ENCODE measurements at places on chromosomes 4 and X.
A peak's percentile ranks its signal among the peaks of the same experiment; 100 is the strongest.

- no peak for DNase-seq
Measured at GRCh38 chr4:141524841-141525240, 111.5 kb upstream of the IL15 start.

DNA sequence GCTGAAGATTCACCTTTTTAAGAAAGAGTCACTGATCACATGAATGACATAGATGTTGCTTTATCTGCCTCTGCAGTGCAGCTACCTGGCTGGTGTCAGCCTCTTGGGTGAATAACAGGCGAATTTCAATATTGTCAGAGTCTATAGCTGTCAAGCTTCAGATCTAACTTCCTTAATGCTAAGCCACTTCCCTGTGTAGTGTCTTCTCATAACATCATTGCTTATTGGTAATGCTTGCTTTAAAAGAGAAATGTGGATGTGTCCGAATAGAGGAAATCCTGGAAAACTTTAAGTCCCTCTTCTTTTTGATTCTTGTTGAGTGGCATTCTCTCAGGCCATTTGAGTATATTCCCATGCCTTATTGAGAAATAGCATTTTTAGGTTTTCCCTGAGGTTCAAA lies 7.3 kb upstream of the IGFBP7 start:
- no peak for DNase-seq

DNA sequence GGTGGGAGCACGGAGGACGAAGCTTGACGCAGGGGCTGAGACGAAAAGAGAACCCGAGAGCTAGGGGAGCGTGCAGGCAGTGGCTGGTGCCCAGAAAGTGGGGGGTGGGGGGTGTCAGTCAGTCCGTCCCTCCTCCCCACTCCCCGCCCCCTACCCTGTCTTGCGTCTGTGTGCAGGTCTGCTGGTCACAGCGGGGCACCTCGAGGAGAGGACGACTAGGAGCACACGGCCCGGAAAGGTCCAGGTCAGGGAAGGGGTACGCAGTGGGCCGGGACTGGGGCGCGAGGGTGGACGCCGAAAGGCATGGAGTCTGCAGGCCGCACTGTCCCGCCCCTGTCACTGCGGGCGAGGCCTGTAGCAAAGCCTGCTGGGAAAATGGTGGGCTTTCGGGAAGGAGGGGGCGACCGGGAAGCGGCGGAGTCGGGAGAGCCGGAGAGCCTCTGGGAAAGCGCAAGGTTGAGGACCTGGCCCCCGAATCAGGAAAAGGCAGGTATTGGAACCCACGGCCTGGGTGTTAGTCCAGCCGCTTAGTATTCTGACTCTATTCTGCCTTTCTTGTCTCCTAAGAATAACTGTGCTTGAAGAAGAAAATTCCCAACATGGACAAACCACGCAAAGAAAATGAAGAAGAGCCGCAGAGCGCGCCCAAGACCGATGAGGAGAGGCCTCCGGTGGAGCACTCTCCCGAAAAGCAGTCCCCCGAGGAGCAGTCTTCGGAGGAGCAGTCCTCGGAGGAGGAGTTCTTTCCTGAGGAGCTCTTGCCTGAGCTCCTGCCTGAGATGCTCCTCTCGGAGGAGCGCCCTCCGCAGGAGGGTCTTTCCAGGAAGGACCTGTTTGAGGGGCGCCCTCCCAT lies 769 bp downstream of the TCEAL1 start:
- DNase-seq: peak; percentile 66

DNA sequence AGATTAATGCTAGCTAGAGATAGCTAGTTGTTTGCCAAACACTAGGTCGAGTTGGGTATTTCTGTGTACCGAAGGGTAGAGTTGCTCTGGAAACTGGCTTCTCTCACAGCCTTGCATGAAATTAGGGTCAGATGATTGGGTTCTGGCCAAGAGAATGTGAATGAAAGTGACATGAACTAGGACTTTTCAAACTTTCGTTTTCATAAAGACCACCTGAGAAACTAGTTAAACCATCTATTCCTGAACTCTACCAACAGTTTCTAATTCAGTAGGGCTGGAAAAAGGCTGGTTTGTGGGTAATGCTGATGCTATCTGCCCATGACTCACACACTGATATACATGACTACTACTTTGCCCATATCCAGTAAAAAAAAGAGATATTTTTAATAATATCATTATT lies 157.6 kb downstream of the GASK1B start:
- DNase-seq: peak; percentile 50

- DNase-seq: no peak
Measured at GRCh38 chrX:30313322-30313721, 4.1 kb upstream of the NR0B1 start.

DNA sequence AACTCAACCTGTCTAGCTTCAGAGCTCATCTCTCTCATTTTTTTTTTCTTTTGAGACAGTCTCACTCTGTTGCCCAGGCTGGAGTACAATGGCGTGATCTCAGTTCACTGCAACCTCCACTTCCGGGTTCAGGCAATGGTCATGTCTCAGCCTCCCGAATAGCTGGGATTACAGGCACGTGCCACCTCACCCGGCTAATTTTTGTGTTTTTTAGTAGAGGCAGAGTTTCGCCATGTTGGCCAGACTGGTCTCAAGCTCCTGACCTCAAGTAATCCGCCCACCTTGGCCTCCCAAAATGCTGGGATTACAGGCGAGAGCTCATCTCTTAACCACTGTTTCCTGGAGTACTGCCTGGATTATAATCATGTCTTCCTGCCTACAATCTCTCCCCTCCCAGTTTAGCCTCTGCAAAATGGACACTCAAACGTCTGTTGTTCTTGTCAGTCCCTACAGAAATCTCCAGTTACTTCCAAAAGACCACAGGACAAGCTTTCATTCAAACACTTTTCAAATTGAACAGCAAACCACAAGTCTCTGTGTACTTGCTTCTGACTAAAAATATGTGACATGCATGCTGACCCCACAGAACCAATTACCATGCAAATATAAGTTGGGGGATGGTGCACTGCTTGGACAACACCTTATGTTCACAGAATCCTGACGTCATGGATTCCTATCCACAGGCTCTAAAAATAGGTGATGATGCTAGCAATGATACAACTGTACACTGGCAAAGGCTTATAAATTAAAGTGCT lies 137.2 kb downstream of the SH3KBP1 start:
- DNase-seq: peak; percentile 24

GRCh38 chrX:10681167-10681566 lies 60.8 kb upstream of the MID1 start:
- DNase-seq: no peak

GRCh38 chr4:169741569-169741968 lies 16.2 kb downstream of the HPF1 start:
- no peak for DNase-seq

DNA sequence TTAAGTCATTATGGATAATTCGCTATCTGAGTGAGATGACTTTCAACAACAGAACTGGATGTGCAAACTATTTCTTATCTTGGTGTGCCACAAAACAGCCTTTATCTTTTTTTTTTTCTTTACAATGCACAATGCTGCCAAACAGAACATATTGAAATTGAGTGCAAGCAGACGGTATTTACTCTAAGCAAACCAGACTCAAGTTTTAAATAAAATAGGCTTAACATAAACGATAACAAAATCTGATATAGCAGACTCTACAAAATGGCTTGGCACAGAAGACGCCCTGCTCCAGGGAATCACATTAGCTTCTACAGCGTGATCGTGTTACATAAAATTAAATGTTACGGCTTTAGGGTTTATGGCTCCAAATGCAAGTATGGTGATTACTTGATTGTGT lies 9.6 kb upstream of the STK32B start:
- no peak for DNase-seq

DNA sequence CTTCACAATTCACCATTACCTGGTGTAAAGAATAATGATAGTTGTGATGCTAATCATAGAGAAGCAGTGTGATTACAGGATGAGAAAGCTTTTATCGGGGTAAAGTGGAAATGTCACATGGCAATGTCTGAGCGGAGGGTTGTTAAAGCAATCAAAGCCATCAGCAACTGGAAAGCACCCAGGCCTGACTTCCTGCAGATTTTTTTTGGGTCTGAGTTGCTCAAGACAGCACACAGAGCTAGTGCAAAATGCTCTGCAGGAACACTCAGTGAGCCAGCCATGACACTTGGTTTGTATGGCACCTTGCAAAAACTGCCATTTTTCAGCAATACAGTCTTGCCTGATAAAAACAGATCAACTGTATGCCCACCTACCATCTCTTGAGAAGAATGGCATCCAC lies 152.9 kb downstream of the COL4A6 start:
- no peak for DNase-seq

DNA sequence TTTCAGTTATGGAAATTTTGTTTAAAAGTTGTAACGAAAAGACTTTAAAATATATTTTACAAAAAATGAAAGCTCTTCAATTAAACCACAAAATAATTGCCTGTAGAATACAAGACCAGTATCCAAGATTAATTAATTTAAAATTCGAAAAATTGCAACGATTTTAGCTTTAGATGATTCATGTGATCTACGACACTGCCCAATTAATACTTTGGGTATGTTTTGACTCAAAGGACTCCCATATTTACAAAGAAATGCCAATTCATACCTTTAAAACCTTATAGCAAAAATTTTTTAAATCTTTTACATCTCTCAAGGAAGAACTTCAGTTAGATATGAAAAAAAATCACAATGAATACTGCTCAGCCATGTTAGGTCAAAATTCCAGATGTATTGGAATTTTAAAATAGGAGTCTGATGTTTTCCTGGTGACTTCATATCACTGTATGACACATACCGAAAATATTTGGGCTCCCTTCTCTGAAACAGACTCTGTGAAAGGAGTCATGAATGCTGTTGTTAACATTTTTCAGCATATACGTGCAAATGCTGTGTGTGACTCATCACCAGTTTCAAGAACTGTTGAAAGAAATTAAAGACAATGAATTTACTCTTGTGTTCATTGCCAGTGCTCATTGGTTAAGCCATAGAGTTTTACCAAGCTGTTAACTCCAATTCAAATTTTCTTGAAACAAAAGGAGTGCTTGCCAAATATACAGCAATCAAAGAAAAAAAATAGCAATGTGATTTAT lies 13.8 kb upstream of the SMS start:
- peak; percentile 98 for DNase-seq

DNA sequence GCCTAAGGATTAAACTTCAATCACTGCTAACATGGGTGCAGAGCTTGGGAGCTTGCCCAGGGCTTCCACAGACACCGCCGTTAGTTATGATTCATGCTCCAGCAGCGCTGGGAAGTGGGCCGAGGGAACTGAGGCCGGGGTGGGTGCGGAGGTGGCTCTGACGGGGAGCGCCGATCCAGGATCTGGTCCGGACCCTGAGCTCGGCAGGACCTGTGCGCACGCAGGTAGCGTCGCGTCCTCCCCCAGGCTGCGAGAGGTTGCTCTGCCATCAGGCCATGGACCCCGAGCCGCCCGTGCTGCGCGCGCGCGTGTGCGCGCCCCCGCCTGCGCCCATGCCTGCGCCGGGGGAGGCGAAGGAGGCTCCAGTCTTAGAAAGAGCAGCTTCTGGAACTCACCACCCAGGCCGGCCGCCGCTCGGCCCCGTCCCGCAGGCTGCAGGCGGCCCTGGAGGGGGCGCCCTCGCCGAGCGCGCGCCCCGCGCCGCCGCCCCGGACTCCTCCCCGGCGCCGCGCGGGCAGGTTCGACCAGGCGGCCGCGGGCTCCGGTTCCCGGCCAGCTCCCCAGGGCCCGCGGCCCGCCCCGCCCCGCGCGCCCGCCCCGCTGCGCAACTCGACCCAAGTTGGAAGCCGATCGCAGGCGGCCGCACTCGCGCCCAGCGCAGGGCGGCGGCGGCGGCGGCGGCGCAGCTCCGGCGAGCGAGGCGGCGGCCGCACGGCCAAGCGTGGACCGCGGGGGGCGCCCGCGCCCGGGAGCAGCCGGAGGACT lies 732 bp upstream of the ADRA2C start:
- DNase-seq: peak; percentile 67

DNA sequence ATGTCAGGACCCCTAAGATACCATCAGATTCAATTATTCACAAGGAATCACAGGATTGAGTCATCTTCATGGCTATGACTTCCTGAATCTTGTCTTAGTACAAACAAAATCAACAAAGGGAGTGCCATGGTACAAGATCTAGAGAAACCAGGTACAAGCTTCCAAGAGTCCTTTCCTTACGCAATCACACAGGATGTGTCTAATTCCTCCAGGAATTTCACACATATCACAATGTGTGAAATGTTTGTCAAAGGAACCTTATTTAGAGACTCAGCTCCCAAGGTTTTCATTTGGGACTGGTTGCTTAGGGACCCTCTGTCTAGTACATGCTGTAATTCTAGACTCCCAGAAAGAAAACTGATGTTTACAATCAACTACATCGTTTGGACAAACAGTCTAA lies 83.0 kb downstream of the MAB21L2 start:
- DNase-seq: peak; percentile 86

GRCh38 chr4:118225511-118225910 lies 127.3 kb downstream of the PRSS12 start:
- DNase-seq: no peak

DNA sequence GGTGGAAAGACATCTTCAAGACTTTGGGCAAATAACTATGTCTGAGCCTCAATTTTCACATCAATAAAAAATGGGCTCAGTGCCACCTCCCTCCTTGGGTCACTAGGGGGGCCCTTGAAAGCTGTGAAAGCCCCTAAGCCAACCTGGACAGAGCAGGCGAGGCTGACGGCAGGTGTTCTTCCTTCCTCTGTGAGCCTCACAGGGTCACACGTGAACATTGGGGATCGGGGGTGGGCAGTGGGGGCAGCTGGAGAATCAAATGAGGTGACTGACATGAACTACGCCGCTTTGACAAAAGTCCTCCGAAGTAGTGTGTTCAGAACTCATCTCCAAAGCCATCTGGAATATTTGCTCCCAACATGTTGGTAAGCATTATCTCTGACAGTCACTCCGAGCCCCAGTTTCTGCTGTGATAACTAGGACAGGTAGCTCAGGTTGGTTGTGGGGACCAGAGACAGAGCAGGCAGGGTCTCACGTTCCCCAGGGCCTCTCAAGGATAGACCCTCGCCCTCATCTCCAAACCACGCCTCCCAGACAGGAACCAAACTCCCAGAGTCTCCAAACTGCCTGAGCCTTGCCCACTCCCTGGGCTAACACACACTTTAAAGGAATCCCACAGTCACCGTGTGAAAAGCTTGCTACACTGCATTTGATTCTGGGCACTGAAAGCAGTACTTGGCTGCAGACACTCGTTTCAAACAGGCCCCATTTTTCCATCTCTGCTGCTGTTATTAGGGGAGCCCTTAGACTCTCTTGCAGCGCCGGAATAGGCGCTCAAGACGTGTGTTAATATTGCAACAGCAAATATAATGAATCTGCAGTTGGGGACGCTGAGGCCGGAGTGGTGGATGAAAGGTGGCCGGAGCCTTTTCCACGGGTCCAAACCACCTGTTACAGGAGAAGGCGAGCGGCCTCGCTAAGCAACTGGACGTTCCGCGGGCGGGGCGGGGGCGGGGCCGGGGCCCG lies 717 bp upstream of the WFS1 start:
- peak; percentile 9 for DNase-seq

- DNase-seq: no peak
Measured at GRCh38 chr4:151402145-151402865, 6.7 kb upstream of the FHIP1A start.

- no peak for DNase-seq
Measured at GRCh38 chr4:12615822-12616221, 868.3 kb downstream of the RAB28 start.

DNA sequence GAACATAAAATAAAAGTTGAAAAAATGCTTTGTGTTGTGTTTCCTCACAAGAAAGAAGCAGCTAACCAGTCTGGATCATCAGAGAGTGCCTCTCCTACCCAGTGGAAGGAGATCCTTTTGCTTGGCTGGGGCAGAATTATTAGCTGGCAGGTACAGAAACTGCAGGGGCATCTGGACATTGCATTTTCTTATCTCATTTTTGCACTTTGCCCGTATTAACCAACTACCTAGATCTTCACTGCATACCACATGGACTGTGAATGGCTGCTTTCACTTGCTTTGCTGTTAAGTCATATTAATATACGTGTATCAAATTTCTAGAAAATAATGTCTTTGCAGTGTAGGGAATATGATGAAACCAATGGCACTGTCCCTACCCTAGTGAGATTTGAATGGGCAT lies 52.9 kb upstream of the PDGFRA start:
- no peak for DNase-seq
